GM12891 (cell line): ENCODE measurements at places on chromosomes 4 and X.

GRCh38 chrX:118595501-118596042, 100.0 kb downstream of the DOCK11 start:
- no peak for DNase-seq

- DNase-seq: no peak
Observed at GRCh38 chrX:119236623-119237561, 807 bp downstream of the PGRMC1 start.

DNA sequence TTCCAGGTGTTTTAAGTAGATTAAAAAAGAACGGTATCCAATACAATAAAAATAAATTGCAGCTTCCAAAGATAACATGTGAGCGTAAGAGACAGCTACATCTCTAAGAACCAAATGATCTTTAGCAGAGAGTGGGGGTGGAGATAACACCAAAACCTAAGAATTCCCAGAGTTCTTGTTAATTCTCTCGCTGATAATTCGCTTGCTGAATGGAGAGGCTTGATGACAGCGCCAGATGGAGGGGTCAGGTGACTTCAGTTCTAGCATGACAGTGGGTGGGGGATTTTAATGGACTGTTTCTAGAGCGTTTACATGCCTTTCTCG, 2.3 kb downstream of the CLCN4 start:
- no peak for DNase-seq

DNA sequence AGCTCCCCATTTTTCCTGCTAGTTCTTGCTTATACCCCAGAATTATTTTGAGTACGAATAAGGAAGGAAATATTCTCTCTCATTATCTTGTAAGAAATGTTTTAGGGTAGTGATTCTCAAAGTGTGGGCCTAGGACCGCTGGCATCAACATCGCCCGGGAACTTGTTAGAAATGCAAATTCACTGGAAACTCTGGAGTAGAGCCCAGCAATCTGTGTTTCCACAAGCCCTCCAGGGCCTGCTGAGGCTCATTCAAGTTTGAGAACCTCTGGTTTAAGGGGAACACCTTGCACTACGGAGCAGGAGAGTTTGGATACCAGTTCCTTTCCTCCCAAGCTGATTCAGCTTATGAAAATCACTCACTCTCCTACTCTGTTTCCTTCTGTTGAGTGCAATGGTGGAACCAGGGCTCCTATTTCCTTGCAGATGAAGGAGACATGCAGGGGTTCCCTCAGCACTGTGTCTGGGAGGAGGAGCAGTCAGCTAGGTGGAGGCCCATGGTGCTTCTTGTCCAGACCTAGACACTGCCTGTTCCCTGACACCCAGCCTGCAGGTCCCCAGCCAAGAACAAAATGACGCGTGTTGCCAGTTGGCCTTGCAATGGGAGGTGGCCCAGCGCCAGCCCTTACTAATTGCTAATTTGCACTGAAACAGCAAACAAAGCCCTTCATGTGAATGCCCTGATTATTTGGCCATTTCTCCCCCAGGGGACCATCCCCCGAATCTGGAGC, 68.5 kb downstream of the CYTL1 start:
- no peak for DNase-seq

DNA sequence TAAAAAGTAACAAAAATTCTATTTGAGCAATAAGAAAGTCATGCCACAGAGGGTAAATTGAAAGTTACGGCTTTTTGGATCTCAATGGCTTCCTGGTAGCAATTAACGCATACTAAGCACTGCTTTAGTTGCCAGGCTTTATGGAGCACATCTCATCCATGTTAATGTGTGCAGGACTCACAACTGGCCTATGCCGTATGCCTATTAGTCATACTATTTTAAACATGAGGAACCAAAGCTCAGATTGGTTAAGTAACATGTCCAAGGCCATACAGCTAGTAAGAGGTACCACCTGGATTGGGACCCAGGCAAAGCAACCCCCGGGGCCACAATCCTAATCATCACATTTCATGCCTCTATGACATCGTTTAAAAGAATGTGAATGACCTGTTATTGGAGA, 17.1 kb downstream of the DAPP1 start:
- no peak for DNase-seq

GRCh38 chrX:56800801-56801200, 71.8 kb downstream of the NBDY start:
- DNase-seq: peak; percentile 31

DNA sequence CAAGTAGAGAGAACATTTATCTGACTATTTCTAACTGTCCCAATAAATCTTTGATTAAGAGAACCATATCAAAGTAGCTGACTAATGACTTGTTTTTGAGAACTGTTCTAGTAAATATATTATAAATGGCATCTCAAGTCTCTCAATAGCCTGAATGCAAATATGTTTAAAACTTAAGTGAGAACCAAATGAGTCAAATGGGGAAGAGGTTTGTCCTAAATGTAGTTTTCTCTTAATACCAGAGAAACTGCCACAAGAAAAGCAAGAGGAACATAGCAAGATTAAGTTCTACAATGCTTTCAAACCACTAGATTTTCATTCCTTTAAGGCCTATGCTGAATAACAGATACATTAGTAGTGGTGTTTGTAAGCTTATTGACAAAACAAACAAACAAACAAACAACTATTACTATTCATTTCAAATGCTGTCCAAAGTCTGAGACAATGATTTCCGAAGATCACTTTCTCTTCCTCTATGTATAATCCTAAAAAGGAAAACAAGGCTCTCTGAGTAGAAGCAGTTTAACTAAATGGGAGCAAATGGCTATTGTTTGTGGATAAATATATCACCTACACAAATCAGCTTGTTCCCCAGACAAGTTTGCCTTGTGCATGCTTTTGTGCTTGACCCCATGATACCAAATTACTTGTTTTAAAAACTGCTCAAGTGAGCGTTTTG, 408.4 kb upstream of the EMCN start:
- no peak for DNase-seq

DNA sequence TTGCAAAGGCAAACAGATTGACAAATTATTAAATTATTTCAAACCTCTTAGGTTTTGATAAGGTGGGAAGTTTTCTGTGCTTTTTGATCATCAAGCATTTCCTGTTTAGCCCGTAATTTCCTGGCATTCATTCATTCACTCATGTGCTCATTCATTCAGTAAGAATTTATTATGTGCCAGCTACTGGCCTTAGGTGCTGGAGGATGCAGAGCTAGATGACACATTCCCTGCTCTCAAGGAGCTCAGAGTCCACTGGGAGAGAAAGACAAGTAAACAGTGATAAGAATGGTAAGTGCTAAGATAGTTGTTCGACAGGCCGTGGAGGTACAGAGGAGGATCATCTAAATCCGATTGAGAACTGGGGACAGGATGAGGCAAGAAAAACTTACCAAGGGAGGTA, 153.0 kb downstream of the DCTD start:
- DNase-seq: no peak

GRCh38 chr4:7668271-7668670, 233.5 kb upstream of the PSAPL1 start:
- DNase-seq: no peak

DNA sequence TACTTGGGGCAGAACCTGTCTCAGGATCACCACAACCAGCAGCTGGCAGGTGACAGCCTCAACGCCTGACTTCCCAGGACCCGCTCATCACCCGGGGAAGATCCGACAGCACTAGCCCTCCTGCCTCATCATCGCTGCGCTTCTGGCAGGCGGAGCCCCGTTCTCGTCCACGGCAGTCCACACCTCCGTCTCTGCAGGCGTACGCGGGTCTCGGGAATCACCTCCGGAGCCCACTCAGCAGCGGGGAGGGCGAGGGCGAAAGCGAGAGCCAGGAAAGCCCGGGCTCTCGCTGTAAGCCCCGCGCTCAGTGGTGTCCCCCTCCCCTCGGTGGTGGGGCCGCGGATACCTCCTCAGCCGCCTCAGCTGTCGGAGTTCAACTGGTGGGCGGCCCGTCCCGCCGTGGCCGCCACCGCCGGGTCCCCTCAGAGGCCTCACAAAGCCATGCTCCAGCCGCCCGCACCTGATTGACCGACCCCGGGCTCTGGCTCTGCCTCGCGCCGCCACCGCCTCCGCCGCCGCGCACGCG, 518 bp upstream of the CNKSR2 start:
- DNase-seq: no peak

DNA sequence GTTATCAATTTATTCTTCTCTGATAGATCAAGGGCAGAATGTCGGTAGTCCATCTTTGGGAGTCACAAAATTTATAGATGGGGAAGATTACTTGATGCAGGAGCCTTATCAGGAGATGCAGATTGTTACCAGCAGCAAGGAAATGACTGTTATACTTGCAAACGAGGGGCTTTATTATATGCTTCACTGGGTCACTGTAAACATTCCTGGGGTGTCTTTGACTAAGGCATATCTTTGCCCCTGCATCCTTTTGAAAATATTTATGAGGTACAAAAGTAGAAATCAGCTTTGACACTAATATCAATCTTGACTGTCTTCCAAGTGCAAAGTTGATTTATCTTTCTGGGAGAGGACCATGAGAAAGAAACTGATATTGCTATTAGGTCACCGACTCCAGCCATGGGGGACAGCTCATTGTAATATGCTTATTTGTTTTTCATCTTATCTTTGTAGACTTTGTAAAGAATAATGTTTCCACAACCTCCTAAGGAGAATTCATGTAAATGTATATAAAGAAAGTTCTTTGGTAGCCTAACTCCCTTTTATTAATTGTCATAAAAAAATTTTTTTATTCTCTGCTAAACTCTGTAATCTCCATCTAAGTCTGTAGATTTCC, 177.3 kb upstream of the EMCN start:
- DNase-seq: no peak

DNA sequence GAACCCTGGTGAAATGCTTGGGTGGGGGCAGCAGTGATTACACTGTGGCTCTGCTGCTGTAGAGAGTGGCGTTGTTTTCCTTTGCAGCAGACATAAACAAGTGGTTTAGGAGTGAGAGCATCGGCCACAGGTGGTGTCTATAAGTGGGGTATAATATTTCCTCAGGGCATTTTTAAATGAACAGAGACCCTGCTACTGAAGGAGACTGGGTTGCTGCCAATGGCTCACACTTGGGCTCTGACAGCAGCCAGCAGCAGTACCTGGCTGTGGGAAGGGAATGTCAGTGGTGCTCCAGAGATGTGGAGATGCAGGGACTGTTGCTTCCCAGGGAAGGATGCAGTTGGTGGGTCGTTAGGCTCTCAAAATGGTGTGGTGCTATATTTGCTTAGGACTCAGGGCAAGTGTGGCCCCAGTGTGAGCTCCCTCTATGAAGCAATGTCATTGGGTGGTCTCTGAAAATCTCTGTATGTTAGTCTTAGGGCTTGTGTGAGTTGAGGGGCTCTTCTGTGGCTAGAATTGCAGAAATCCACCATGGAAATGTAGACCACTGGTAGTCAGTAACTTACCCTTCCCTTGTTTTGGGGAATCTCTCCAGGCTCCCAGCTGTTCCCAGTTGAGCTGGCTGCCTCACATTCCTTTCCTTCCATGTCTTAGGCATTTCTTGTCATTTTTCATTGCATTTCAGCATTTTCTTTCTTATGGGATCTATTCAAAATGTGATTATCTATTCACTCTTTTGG, 1023.0 kb upstream of the GRID2 start:
- no peak for DNase-seq

GRCh38 chr4:42711496-42711895, 54.6 kb upstream of the ATP8A1 start:
- no peak for DNase-seq

DNA sequence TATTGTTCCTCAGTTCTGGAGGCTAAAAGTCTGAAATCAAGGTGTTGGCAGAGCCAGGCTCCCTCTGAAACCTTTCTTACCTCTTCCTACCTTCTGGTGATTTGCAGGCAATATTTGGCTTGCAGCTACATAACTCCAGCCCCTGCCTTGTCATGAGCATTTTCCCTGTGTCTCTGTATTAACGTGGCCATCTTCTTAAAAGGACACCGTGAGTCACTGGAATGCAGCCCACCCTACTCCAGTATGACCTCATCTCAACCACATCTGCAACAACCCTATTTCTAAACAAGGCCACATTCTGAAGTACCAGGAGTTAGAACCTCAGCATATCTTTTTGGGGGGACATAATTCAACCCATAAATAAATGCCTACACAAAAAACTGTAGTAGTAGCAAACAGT, 40.7 kb downstream of the FANCB start:
- no peak for DNase-seq

GRCh38 chr4:70313736-70314135, 21.0 kb upstream of the CABS1 start:
- DNase-seq: no peak

- DNase-seq: no peak
Observed at GRCh38 chrX:45142185-45142584, 58.5 kb downstream of the DIPK2B start.

DNA sequence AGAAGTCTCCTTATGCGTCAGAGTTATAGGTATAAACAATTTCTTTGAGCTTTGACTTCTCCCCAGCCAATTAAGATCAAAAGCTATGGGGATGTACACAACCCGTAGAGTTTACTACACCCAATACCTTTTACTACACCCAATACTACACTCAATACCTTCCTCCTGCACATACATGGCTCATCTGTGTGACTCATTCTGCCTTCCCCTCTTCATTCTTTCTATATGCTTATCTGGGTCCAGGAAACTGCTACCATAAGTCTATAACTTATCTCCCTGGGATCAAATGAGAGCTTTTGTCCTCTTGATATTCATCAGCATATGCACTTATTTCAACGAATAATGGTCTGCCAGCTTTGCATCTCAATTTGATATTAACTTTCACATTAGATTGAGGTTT, 28.2 kb downstream of the ANKRD50 start:
- DNase-seq: no peak

DNA sequence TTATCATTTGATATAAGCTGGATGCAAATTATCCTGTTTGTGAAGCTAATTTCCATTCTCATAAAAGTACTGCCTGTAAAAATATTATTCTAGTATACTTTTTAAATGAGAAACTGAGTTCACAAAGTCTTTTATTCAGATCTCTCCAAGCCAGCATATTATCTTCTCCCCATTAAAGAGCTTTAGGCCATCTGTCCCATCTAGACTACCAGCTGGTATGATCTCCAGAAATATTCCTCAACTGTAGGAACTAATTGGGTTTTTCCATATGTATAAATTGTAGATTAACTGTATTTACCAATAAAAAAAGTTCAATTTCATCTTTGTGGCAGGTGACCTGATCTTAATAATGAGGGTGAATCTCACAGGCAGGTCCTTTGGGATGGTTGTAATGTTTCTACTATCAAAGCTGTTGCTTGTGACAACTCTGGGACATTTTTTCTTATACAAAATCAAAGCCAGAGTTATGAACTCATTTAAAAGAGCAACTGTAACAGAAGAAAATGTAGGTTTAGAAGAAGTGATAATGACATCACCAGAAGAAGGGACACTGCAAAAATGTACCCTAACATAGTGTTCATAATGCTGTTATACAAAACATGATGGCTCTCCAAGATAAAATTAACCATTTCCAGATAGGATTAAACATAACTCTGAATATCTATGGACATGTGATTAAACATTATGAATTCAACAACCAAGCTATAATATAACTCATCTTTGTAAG, 132.8 kb downstream of the KCNIP4 start:
- no peak for DNase-seq

- no peak for DNase-seq
Observed at GRCh38 chr4:89489338-89489771, 181.8 kb upstream of the GPRIN3 start.

DNA sequence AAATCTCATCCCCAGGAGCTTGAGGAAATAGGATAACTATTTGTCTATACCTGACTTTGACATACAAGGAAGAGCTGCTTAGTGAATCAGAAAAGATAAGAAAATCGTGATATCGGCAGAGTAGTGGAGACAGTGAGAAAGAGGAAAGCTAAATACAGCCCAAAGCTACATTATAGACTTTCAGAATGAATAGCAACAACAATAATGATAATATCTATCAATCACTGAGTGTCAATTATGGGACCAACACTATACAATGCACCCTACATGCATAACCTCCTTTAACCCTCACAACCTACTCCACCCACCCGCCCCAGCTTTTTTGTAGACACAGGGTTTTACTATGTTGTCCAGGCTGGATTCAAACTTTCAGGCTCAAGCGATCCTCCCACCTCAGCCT, 205.1 kb downstream of the PPP3CA start:
- DNase-seq: no peak
